Left renal cortex interstitium (tissue), 4 donors: ENCODE measurements at places on chromosomes 13 and 19. TPM values are rescaled to one million over a fixed set of nuclear protein-coding genes. Genes with fewer than 3 reads are reported as not detected.

DNA sequence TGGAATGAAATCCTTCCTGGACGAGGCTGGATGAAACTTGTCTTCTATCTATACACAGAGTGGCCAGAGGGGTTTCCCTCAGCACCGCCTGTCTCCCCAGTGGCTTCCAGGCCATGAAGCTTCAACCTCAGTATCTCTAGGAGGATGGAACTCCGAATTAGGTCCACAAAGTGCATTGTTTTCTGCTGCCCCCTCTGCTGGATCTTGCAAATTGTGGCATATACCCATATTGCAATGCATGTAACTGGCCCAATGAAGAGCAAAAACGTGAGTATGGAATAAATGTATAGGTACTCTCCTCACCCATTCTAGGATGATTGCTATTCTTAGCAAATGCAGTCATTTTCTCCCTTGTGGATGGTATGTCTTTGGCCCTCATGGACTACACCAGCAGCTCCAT lies 14.7 kb upstream of the LILRB4 start:
- no peak for DNase-seq

DNA sequence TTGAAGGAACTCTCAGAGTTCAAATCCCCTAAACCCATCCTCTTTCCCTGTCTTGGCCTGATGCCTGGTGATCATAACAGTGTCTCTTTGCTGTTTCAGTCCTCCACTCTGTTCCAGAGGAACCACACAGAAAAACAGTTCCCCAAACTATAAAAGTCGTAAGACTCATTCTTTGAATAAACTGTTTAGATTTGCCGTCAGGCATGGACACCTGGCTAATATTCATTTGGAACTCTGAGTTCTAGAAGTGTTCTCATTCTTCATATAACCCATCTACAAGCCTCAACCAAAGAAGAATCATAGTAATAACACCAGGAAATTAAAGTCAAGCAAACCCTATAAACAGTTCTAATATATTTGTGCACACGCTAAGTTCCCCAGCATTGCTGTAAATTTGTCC lies 37.7 kb upstream of the ABCC4 start:
- DNase-seq, result no peak

DNA sequence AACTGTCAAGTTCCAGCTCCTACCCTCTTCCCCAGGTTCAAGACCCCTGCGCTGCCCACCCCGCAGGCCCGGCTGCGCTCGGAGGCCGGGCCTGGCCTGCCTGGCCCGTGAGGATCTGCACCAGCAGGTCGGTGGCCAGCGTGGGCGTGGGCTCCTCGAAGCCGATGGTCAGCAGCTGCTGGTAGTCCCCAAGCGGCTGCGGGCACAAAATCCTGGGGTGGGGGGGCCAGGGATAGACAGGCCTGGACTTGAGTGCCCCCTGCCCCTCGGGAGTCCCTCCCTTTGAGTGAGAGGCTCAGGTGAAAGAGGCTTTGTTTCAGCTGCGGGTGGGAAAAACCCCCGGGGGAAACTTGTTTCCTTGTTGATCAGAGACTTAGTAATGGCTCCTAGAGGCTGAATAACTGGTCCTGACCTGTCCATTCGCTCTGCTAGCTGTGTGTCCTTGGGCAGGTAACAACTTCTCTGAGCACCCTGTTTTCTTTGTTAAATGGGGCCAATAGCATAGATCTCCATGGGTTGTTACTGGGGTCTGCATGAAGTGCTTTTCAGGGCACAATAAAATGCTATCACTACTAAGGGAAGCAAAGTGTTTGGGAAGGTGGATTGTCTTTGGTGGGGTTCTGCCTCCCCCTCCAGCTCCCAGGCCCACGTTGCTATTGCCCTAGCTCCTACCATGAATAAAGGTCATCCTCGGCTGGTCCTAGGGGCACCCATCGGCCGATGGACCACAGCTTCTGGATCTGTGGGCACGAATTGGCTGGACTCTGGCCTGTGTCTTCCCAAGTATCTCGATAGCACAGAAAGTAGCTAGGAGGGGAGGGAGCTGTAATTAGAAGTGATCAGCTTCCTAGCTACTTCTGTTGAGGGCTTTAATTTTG lies 3.5 kb downstream of the C19orf67 start:
- no peak for DNase-seq

GRCh38 chr19:47122359-47123335 lies 8.0 kb upstream of the SAE1 start:
- DNase-seq, result no peak

DNA sequence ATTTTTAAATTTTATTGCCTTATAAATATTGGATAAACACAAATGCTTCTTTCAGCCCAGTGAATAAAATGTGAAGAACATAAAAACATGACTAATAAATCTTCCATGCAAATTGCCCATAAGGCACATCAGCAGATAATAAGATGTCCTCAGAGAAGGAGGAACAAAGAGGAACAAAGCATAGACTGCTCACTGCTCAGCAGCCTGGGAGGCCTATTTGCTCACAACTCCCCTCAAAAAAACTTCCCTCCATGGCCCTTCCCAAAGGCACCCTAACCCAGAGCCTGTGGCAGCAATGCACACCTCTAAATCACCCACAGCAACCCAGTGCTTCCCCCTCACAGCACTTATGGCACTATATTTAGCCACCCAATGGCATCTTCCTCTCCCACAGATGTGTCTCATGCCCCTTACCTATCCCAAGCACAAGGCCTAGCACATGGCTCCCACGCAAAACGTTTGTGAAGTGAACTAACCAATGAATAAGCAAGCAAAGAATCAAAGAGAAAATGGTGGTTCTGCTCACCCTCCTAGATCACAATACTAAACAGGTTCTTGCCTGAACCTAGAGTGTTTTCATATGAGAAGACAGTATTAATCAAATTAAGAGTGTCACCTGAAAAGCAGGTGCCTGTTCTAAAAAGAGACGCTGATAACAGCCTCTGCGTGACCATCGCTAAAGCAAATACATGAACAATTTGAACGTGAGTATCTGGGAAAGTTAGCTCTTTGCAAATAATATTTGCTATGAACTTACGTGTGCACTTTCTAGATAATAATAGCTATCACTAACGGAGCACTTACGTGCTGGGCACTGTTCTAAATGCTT lies 96.9 kb downstream of the TBC1D4 start:
- DNase-seq, result no peak

- DNase-seq, result no peak
These were observed 8.7 kb upstream of the UBAC2 start for GRCh38 chr13:99191900-99192399.

GRCh38 chr13:41058295-41059070 lies 2.8 kb upstream of the WBP4 start:
- DNase-seq, result no peak

DNA sequence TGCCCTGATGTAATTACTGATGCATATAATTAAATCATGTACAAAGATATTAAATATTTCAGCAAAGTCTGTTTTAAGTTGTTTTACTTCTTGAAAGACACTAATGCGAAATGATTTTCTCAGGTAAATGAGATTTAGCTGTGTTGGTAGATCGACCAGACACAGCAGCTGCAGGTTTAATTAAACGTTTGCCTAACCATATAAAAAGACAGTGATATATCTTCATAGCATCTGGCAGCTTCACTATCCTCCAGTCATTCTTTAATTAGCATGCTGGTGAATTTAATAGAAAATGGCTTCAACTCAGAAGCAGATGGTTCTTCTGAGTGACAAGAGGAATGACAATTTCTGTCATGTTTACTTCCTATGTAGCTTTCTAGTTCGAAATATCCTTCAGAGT lies 69.3 kb downstream of the NHLRC3 start:
- DNase-seq, result no peak

- no peak for DNase-seq
These were observed 73.1 kb downstream of the KCTD12 start for GRCh38 chr13:76813000-76813691.

DNA sequence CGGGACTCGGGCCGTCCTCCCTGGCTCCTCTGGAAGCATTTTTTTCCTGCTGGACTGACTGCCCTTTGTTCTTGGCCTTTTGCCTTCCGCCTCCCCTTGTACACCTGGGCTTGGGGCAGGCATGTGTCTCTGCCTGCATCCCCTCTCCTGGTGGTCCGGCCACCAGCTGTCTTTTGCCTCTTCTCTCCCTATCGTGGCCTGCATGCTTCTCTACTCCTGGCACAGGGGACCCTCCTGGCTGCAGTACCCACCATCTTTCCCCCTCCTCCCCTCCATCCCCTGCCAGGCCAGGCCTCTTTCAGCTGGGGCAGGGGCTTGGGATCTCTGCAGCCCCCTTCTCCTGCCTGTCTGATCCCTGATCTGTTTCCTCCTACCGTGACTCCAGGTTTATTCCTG lies 12.1 kb downstream of the WTIP start:
- no peak for DNase-seq

HSD17B14 gene
- 35.8 TPM for polyA plus RNA-seq

PROZ gene
- polyA plus RNA-seq, result 3.9 TPM

ZNF582 gene
- 12.0 TPM for polyA plus RNA-seq
